Stimulated activated CD8-positive, alpha-beta memory T cell treated with anti-CD3 and anti-CD28 coated beads, Interleukin-15, amount 100 ng/mL, for 24 hours (primary cell): ENCODE measurements at places on chromosomes 2 and 18.

GRCh38 chr2:120820953-120821279 lies 85.2 kb downstream of the GLI2 start:
- no peak for DNase-seq

DNA sequence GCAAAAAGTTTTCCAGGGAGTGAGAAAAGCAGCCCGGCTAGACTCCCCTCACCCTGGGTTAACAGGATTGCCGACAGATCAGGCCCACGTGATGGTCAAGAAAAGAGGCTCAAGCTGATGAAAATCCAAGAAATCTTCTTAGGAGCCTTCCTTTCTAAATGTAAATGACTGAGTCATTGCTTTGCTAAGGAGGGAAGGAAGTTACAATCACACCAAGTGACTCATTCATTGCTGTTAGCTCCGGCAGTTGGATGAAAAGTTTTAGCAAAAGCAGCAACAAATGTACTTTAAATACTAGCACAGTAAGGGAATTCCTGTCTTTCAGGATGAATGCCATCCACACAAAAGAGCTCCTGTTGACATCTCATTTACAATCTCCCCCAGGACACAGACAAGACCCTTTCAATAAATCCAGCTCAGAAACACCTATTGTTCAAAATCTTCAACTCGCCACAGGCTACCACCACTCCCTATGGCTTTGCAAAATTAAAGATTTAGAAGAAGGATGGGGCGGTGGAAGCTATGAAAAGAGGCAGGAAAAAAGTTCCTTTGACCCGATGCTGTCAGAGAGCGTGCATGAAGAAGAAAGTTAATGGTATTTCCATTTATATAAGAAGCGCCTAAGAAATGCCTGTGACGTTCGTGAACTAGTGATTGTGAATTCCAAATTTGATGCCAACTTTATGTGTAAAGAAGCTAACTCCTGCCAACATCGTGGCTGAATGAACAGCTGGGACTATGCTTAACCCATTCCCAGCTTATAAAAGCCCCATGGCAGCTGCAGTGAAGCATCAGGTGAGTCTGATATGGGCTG lies 153.7 kb downstream of the TGIF1 start:
- no peak for DNase-seq

DNA sequence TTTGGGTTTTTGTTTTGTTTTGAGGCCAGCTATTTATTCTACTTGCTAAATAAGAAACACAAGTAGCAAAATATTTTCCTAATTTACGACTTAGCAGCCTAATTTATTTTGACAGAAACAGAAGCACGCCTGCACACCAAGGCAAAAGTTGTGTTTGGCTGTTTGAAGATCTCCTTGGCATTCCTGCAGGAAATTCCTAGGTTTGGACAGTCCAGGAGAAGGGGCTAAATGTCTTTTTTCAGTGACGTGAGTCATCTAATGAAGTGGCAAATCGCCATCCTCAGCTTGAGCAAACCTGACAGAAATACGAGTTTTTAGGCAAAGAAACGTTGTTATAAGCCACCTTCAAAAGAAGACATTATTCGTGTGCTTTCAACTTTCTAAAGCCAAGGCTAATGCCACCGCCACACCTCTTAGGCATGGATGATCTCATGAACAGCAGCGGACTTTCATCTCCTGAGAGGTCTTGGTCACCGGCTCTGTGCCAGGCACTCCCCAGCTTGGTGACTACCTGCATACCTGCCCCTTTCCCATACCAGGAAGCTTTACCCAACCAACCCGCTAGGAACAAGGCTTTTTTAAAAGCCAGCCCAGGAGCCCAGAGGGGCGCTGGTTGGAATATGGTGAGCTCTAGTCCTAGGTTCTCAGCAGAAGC lies 30.9 kb downstream of the STK39 start:
- DNase-seq: no peak

GRCh38 chr2:176159663-176160250 lies 2.6 kb downstream of the HOXD3 start:
- DNase-seq: no peak

GRCh38 chr2:50320721-50321120 lies 711.2 kb downstream of the NRXN1 start:
- no peak for DNase-seq

GRCh38 chr2:231924889-231925275 lies 1.3 kb downstream of the NPPC start:
- DNase-seq: no peak

DNA sequence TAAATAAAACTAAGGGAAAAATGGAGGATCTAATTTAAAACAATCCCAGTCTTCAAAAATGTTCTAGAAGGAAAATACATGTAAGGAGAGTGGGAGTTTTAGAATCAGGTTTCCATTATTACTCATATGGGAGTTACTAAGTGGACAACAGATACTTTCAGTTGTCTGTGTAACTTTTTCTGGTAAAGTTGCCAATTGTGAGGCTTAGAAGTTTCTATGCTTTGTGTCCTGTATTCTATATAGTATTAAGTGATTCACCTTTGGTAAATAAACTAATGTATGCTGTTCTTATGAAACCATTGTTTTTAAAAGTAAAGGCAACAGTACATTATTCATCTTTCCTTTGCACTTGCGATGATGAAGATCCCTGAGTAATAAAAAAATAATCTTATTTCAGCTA lies 274.9 kb downstream of the NR4A2 start:
- no peak for DNase-seq

GRCh38 chr18:72460210-72460680 lies 83.9 kb downstream of the CBLN2 start:
- DNase-seq: no peak

DNA sequence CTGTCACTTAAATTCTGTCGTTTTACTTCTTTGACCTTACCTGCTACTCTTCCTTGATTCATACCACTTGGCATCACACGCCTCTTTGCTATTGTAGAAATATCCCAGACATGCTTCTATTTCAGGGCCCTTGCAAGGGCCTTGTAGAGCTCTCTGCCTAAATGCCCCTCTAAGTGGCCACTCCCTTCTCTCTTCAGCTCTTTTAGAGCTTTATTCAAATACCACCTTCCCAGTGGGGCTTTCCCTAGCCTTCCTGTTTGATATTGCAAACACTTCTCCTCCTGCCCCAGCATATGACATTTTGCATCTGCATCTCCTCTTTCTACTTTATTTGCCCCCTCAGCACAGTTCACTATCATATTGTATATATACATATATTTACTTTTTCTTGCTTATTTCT lies 54.0 kb downstream of the PELI1 start:
- DNase-seq: no peak

DNA sequence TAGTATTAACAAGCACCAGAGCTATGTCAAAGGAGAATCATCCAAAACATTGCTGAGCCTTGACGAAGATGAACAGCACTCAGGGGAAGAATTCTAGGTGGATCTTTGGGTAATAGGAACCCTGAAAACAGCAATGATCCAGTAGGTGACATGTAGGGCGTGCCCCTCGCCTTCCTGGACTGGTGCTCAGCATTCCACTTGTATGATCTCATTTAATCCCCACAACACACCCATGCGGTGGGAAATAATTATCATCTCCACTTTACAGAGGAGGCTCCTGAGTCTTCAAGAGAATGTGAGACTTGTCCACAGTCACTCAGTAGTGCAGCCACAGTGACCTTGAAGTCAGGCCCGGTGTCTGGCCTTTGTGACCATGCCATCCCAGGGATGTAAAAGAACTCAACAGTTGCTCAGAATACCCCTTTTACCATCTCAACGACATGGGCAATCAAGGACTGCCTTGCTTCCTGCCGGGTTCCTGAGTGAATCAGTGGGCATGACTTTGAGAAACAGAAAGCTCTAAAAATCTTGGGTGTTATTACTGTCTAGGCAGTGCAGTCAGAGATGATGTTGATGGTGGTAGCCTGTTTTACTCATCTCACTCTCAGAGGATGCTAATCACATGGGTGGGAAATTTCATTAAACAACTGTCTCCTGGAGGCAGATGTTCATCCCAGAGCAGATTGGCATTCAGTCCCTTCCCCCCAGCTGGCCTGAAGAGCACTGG lies 161.6 kb downstream of the BCL11A start:
- DNase-seq: no peak

DNA sequence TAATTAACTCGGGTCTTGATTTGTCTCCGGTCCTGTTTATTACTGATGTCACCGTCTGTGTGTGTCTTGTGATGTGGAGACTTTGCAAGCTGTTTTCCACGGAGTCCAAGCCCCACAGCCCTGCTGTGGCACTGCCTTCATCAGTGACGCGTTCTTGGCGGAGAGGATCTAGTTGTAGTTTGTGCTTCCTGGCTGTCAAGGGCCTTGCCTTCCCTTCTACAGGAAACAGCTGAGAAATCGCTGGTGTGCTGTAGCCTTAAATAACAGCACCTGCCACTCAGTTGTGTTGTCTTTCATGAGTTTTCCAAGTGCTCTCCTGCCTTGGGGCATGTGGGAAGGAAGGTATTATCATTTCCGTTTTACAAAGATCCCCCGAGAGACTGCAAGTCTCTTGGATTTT lies 26.3 kb downstream of the CTIF start:
- DNase-seq: no peak

GRCh38 chr18:73446502-73446901 lies 578.7 kb upstream of the NETO1 start:
- no peak for DNase-seq

GRCh38 chr2:96760036-96760985 lies at the start of gene CNNM4:
CNNM4 (plus strand) TSS chr2:96760902; CDS start chr2:96761000, 98 bp downstream.
- DNase-seq: peak; percentile 72

- no peak for DNase-seq
Measured at GRCh38 chr2:38474021-38474456, 97.0 kb upstream of the ATL2 start.

DNA sequence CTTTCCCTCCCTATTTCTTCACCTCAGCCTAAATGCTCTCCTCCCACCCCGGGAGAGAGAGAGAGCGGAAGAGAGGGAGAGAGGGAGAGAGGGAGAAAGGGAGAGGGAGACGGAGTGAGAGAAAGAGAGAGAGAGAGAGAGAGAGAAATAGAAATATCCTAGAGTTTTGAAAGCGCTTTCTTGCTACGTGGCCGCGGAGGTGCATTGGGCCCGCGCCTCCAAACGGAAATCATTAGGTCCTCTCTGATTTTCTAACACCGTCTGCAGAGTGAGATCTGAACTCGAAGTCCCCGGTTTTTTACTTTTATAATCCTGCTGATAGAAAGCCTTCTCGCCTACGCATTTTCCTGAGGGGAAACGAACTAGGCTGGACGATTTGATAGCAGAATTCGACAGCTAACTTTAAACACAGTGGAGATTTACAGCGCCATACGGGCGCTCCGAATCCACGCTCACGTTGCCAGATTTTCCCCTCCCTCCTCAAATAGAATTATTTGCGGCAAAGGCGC lies 903 bp upstream of the EVX2 start:
- DNase-seq: no peak

- no peak for DNase-seq
Measured at GRCh38 chr2:97739893-97740245, 26.5 kb downstream of the ZAP70 start.

- no peak for DNase-seq
Measured at GRCh38 chr2:17971531-17972125, 93.2 kb downstream of the KCNS3 start.

DNA sequence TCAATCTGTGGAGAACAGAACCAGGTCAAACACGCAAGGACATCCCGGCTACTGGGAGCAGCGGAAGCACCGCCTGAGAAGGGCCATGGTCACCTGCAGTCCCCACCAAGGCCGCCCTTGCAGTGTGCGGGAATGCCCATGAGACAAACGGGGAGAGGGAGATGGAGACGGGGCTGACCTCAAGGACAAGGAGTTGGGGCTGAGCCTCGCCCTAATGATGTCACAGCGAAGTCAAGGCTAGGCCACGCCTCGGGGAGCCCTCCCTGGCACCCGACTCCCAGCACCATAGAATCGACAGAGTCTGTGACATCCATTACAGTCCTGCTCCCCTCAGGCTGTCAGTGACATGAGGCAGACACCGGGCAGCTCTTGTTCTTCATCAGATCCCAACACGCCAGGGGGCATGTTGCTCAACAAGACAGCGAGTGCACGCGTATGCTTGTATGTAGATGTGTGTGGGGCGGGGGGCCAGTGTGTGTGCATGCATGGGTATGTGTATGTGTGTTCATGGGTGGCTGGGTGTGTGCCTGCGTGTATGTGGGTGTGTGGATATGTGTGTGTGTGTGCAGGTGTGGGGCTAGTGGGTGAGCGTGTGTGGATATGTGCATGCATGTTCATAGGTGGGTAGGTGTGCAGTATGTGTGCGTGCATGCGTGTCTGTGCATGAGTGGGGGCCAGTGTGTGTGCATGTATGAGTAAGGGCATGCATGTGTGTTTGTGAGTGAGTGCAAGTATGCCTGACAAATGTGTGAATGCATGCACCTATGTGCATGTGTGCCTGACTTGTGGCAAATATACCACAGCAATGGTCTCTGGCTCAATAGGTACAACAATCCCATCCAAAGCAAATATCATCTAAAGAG lies 57.0 kb downstream of the ANKMY1 start:
- DNase-seq: no peak

GRCh38 chr2:84116143-84116542 lies 342.9 kb downstream of the SUCLG1 start:
- no peak for DNase-seq

- DNase-seq: no peak
Measured at GRCh38 chr2:7986431-7986830, 695.4 kb upstream of the ID2 start.

- DNase-seq: no peak
Measured at GRCh38 chr2:67322353-67323001, 74.7 kb upstream of the ETAA1 start.

DNA sequence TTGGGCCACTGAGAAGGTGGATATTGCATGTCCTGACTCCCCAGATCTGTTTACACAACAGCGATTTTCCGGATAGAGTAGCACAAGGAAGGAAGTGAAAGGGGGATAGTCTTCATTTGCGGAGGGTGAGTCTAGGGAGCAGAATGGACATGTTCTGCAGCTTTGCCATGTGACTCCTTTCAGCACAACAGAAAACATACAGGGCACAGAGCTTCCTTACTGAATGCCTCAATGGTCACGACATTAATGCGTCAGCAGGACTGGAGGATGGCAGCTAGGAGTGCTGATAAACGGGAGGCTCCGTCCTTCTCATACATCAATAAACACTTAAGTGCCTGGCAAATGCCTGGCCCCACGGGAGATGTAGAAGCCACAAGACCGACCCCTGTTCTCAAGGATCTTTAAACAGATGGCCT lies 163.0 kb downstream of the FAM210A start:
- DNase-seq: no peak

DNA sequence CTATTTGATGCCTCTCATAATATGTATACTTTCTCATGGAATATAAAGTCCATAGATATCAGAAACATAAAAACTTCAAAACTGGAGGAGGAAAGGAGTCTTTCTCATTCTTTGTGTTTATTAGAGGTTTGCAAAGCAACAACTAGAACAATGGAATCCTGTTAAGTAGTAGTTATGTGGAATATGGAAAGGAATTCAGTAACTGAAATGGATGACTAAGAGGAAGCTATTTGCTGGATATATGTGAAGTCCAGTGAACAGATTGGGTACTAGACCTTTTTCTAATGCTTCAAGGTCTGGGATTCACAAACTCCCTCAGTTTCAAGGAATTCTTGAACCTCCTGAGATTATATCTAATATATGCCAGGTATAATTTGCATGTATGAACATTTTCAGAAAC lies 353.6 kb upstream of the FANCL start:
- no peak for DNase-seq

DNA sequence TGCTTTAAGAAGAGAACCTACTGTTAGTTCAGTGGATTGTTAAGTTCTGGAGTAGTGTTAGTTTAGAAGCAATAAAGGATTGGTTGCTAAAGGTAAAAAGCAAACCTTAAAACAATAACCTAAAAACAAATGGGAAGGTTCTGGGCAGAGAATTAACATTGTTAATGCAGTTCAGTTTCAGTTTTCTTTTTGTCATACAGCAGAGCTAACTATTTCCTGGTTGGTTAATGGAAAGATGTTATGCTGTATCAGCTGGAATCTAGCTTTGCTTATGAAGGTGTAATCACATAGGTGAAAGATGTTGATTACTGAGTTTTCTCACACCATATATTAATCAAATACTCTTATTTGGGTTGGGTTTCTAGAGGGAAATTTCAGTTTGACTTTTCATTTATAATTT lies 23.8 kb downstream of the SMAD4 start:
- DNase-seq: no peak
